ENCODE measurements at places on chromosomes 6 and 20.

- DNase-seq: no peak
Observed at GRCh38 chr6:14105547-14105946, 12.0 kb upstream of the CD83 start.

DNA sequence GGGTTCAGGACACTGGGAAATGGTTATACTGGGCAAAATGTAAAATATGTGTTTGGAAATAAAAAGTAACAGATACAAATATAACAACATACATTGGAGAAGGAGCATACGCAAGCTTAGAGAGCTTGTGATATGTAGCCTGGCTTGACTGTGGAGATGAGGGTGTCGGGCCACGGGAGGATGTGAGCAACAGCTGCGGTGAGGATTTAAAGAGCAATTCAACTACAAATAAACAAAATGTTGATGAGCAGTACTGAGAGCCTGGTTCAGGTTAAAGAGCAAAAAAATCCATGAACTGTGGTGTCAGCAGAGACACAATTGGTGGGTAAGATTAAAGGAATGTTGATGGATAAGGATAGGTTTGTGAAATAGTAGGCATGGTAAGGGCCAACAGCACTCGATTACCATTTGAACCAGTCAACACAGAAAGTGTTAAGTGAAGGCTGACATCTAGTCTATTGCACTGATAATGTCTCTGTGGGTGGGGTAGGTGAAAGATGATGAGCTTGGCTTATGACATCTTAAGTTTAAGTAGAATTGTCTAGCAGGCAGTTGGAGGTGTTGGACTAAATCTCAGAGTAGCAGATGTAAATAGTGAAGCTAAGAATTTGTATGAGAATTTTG, 723.2 kb downstream of the EPM2A start:
- no peak for DNase-seq

GRCh38 chr6:24504649-24505586, 10.1 kb downstream of the ALDH5A1 start:
- DNase-seq: no peak

- DNase-seq: no peak
Observed at GRCh38 chr20:64119681-64120341, 12.4 kb upstream of the NPBWR2 start.

- DNase-seq: no peak
Observed at GRCh38 chr6:94511502-94512088, 1065.7 kb upstream of the MANEA start.

DNA sequence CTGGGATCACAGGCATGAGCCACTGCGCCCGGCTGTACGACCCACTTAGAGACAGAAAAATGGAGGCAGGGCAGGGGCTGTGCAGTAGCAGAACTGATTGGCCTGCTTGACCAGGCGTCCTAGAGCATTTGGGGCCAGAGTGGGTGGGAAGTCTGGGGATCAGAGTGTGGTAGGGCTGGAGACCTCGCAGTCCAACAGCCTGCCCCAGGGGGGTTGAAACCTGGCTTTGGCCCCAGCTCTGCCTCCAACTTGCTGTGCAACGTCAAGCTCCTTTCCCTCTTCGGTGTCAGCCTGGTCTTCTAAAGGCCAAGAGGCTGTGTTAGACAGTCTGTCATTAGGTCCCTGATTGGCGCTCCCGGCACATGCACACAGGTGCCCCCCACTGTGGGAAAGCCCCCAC, 15.3 kb upstream of the SPDEF start:
- no peak for DNase-seq

DNA sequence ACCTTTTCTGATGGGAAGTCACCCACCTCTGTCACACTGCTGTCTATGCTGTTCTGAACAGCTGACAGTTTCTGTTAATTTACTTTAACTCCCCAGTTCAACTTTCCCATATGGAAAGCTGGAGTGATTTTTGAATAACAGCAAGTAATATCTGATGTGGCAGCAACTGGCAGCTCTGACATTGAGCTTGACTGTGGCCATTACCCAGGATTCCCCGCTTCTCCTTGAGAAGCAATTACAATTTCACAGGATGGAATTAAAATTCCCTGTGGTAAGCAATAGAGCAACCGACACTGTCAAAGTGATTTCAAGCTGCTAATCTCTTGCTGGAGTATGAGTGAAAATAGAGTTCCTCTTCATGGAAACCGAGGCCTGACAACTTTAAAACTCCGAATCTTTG, 348.1 kb upstream of the SOX4 start:
- no peak for DNase-seq

GRCh38 chr6:9982215-9982614, 432.7 kb downstream of the TFAP2A start:
- DNase-seq: no peak

DNA sequence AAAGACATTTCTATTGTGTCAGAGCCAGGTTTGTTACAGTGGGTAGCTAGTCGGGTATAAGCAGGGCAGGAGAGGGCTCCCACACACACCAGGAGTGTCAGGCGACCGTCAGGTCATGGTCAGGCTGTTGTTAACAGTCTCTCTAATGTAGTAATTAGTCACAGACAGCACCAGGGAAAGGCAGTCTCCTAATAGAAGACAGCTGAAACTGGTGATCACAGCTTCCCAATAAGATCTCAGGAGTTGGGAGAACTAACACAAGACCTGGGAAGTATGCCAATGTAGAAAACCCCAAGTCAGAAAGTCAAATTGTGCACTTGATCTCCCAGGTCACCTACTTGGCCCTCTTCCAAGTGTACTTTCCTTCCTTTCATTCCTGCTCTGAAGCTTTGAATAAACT, 53.0 kb upstream of the GPR6 start:
- DNase-seq: no peak

DNA sequence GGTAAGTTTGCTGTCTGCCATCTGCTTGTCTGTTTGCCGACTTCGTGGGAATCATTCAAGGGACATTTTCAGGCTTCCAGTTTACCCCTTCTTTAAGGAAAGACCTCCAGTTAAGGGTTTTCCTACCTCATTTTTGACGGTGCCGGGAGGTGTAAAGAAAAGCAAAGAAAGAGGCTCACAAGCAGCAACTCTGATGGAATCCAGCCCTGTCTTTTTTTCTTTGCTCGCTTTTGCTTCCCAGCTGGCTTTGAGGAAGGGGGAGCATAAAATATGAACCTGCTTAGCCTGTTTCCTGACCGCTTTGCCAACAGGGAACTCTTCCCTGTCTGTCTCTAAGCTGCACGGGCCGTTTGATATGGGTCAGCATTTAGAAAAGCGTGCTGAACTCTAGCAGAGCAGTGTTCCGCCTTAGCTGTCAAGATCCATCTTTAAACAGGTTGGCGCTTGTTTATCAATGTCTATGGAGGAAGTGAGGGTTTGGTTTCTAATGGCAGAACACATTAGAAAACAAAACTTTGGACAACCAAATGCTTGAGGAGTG, 13.8 kb downstream of the SYTL3 start:
- no peak for DNase-seq

- no peak for DNase-seq
Observed at GRCh38 chr6:36825994-36826393, 13.2 kb downstream of the CPNE5 start.

GRCh38 chr20:46592580-46593362, 42.3 kb upstream of the OCSTAMP start:
- no peak for DNase-seq

GRCh38 chr6:71396410-71396801, 107.8 kb downstream of the OGFRL1 start:
- no peak for DNase-seq

- no peak for DNase-seq
Observed at GRCh38 chr6:257031-257725, 35.1 kb upstream of the DUSP22 start.

GRCh38 chr6:35642471-35643161, 46.1 kb downstream of the FKBP5 start:
- DNase-seq: no peak

DNA sequence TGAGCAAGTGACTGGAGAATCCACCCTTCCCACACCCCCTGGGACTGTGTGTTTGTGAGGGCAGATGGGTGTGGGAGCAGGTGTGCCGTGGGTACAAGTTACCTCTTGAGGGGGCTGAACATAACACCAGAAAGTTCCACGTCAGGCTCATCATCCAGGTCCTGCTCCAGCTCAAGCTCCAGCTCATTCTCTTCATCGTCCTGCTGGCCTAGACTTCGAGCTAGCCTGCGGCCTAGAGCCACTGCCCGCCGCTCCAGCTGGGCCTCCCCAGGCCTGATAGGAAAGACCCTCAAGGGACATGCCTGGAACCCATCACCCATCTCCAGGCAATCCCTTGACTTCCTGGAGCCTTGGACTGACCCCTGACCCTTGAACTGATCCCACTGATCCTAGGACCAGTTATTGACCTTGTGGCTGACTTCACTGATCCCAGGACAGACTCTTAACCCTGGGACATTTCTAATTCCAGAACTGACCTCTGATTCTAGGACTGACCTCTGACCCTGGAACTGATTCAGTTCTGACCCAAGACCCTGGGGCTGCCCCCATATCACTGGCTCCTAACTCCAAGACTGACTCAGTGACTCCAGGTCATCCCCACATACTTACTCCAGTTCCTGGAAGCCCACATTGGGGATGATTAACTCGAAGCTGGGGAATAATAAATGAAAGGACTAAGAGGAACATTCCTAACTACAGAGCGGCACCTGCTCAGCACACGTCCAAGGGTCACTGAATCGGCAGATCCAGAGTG, 11.8 kb upstream of the SPAG4 start:
- no peak for DNase-seq

DNA sequence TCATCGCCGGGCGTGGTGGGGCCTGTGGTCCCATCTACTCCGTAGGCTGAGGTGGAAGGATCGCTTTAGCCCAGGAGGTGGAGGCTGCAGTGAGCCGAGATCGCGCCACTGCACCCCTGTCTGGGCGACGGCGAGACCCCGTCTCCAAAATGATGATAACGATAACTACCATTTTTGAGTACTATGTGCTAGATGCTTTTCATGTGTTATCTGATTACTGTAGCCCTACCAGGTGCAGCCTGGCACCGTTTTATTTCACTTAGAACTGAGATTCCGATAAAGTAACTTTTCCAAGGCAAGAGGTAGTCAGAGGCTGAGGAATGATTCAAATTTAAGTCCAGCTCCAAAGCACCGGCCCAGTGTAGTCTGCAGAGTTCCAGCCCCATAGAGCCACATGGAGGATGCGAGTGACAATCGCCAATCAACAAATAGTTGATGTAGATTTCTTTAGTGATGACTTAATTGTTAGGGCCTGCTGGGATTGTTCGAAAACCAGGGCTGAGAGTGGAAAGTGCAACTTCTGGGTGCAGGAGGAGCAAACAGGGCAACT, 727 bp downstream of the ERMARD start:
- DNase-seq: no peak

- DNase-seq: no peak
Observed at GRCh38 chr6:56521976-56522375, 120.7 kb downstream of the DST start.

GRCh38 chr6:85565736-85566135, 27.9 kb downstream of the SNX14 start:
- no peak for DNase-seq

GRCh38 chr20:8471465-8471864, 339.4 kb downstream of the PLCB1 start:
- no peak for DNase-seq

DNA sequence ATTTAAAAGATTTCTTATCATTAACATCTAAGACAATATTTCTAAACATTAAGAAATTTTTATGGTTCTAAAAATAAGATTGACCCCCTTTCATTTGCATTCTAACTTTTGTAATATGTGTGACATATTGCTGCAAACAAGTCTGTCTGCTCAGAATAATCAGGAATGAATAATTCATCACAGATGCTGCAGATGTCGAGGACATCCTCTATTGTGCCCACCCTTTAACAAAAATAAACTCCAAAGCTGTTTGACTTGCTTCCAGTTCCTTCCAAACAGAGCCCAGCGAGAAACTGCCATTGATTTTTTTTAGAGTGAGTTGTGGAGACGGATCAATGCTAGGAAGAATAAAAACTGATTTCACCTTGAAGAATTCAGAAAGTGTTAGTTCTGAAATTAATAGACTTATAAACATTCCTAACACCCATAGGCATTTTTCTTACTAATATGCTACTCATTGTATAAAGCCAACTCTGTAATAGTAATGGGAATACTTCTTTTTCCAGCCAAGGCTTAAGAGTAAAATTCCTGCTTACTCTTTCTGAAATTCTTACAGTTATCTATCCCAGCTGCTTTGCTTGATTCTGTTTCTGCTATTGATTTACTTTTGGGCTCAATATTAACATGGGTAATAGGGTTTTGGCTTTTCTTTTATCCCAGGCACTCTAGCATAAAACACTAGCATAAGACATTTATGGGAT, 244.8 kb upstream of the FAM83B start:
- DNase-seq: no peak

- DNase-seq: no peak
Observed at GRCh38 chr6:150100745-150101144, 31.8 kb upstream of the ULBP3 start.

- DNase-seq: no peak
Observed at GRCh38 chr6:43980004-43980795, 147.1 kb downstream of the MRPL14 start.

- DNase-seq: no peak
Observed at GRCh38 chr6:110415086-110415916, at the start of gene DDO. Gene DDO (minus strand): TSS chr6:110415575. CDS start chr6:110413462, 2,113 bp downstream.

DNA sequence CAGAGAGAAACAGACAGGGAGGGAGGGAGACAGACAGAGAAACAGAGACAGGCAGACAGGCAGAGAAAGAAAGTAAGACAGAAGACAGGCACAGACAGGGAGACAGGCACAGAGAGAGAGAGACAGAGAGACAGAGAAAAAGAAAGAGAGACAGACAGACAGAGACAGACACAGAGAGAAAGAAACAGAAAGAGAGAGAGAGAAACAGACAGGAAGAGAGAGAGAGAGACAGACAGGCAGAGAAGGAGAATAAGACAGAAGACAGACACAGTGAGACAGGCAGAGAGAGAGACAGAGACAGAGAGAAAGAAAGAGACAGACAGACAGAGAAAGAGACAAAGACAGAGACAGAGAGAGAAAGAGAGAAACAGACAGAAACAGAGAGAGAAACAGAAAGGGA, 754.8 kb upstream of the DEFB115 start:
- no peak for DNase-seq

DNA sequence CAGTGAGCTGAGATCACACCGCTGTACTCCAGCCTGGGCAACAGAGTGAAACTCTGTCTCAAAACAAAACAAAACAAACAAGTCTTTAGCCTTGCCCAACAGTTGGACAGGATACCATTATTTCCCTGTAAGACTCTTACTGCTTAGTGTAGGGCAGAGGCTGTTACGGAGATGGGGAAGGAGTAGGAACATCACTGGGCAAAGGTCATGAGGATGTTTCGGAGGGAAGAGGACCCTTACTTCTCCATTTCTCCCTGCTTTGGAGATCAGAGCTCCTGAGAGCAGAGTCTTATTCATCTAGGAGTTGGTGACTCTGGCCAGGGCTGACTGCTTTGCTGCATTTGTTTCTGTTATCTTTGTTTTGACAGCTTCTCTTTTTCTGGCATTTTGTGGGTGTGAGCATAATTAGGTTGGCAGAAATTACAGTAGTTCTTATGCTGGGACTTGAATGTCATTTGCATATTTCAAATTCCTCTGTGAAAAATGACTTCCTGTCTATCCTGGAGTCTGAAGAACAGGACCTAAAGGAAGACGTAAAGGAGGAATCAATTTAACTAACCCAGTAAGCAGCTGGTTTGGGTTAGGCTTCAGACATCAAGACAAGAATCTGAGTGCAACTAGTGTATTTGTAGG, 89.0 kb downstream of the CDS2 start:
- no peak for DNase-seq

- DNase-seq: no peak
Observed at GRCh38 chr6:166645896-166646295, 18.8 kb upstream of the RPS6KA2 start.
